ENCODE measurements at places on chromosomes 3 and 15. TPM values are rescaled to one million over a fixed set of nuclear protein-coding genes. Genes with fewer than 3 reads are reported as not detected.

GXYLT2 gene
- not detected for total RNA-seq

GRCh38 chr3:36923523-36923943, 21.3 kb downstream of the TRANK1 start:
- DNase-seq, result no peak

GRCh38 chr15:22259881-22260421, 179.6 kb downstream of the OR4M2 start:
- DNase-seq, result peak; percentile 68

LMOD3 gene
- total RNA-seq, result not detected

TRAT1 gene
- 146 TPM for total RNA-seq

DNA sequence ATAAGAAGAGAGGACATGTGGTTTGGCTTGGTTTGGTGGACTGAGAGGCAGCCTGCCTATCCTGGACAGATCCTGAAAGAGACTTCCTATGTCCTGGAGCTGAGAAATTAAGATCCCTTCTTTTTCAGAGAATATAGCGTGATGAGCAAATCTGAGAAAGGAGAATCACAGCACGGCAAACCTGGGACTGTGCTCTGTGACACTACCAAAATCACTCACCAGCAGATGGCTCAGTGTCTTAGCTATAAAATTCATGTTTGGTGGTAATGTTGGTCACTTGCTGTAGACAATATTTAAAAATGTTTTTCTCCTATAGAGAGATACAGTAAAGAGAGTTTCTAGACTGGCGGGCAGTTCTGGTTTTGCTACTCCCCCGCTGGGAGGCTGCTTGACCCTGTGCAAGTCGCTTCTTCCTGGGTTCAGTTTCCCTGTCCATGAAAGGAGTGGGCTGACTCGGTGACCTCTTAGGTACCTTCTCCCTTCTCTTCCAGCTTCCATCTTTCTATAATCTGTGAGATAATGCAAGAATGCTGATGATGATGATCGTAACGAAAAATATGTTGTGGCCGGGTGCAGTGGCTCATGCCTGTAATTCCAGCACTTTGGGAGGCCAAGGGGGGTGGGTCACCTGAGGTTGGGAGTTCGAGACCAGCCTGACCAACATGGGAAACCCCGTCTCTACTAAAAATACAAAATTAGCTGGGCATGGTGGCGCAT, 7.6 kb upstream of the HES1 start:
- no peak for DNase-seq

- DNase-seq, result no peak
Observed at GRCh38 chr3:142120707-142121106, 28.6 kb downstream of the TFDP2 start.
